ENCODE measurements at places on chromosomes 4 and X.

DNA sequence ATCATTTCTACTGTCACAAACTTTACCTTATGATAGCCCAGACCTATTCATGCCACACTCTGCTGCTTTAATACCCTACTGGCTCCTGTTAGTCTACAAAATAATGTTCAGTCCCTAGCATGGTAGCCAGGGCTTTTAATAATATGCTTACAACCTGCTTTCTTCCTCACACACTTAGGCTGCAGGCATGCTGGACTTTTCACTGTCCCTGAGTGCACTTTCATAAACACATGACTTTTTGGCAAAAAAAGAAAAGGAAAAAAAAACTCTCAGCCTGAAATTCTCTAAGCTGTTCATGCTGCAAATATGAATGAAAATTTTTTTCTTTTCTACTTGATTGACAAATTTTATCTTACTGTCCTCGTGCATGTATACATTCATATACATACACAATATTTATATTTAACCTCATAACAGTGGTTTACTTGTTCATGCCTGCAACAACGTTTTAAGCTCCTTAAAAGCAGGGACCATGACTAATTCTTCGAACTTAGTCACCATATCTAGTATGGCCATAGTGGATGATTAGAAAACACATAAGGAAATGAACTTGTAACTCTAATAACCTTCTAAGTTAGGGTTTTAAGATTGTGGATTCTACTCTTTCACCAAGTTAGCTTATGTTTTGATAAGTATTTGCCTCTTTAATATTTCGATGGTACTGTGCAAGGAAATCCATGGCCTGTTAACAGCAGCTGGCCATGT is 229.5 kb downstream of the SPCS3 start:
- DNase-seq: no peak

- DNase-seq: peak; percentile 18
These were observed 581 bp downstream of the DNAJB14 start for GRCh38 chr4:99945718-99946355.

- DNase-seq: peak; percentile 0
These were observed 2143.2 kb upstream of the TENM3 start for GRCh38 chr4:180099957-180100356.

DNA sequence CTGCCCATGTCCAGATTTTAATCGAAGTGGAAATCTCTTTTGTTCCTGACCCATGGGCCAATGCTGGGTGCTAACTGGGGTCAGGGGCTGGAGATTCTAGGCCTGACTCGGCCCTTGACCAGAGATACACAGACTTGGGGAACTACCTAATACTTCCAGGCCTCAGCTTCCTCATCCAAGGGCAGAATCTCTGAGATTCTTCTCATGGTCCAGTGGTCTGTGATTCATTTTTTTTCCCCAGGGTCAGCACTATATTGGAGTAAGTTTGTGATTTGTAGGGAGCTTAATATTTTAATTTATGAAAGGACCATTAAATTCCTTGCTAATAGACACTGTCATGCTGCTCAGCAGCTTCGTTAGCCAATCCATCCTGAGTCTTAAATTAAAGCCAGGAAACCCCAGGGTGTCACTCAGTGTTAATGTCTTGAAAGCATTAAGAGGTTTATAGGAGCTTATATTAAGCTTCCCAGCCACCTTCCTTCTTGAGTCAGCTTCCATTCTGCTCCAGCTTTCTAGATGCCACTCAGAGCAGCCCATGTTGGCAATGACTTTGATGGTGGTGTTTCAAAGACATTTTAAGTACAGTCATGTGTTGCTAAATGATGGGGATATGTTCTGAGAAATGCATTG is 27.0 kb upstream of the PROM1 start:
- DNase-seq: no peak

- DNase-seq: no peak
These were observed 122.5 kb upstream of the DDIT4L start for GRCh38 chr4:100312615-100313350.

DNA sequence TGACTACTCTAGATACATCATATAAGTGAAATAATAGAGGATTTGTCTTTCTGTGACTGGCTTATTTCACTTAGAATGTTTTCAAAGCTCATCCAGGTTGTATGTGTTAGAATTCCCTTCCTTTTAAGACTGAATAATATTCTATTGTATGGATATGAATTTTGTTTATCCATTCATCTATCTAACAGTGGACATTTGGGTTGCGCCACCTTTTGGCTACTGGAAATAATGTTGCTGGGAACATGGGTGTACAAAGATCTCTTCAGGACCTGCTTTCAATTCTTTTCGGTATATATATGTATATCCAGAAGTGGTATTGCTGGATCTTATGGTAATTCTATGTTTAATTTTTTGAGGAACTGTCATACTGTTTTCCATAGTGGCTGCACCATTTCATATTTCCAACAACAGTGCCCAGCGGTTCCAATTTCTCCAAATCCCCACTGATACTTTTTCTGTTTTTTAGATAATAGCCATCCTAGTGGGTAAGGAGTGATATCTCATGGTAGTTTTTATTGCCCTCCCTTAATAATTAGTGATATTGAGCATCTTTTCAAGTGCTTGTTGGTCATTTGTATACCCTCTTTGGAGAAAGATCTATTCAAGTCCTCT is 3.4 kb upstream of the SCD5 start:
- DNase-seq: no peak

GRCh38 chrX:136710325-136710951 is 62.5 kb downstream of the CD40LG start:
- no peak for DNase-seq

- DNase-seq: no peak
These were observed 227.7 kb upstream of the TTC29 start for GRCh38 chr4:147173322-147173721.

- DNase-seq: no peak
These were observed 201.7 kb downstream of the TBCK start for GRCh38 chr4:106114270-106114669.

DNA sequence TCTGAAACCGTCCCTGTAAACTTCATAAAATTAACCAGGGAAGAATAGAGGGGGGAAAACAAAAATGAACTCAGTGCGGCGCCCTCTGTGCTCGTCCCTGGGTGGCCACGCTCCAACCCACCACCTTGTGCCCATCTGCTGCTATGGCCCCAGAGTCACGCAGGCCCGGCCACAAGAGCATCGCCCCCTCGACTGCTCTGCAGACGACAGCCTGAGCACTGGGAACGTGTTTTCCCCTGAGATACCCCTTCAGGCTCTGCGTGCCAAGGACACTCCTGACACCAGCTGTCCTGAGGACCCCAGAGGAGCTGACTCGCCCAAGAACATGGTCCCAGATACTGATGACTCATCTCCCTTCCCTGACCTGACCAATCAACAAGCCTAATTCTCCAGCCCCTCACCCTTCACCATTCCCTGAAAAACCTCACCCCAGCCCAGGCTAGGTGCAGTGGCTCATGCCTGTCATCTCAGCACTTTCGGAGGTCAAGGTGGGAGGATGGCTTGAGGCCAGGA is 64.1 kb upstream of the GPR78 start:
- DNase-seq: no peak

DNA sequence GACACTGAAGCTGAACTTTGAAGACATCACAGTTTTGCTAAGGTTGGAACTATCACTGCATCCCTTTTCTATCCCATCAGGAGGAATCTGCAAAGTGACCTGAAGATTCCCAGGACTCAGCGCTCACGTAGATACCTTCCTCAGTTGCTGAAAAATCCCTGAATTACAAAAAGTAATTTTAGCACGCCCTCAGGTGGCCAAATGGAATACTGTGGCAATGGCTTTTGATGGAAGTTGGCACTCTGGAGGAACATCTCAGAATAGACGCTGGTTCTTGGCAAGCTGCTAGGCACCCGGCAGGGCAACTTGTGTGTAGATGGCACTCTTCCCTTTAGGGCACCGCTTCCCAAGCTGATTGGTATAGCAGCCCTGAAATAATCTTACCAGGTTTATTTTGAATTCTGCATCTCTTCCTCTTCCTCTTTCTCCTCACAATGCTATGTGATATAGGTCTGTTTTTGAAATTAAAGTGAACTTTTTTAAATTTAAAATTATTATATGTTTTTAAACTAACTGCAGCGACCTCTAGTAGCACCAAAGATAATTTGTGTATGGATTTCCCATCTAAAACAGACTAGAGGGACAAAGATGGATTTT is 16.3 kb upstream of the ESX1 start:
- peak; percentile 17 for DNase-seq

DNA sequence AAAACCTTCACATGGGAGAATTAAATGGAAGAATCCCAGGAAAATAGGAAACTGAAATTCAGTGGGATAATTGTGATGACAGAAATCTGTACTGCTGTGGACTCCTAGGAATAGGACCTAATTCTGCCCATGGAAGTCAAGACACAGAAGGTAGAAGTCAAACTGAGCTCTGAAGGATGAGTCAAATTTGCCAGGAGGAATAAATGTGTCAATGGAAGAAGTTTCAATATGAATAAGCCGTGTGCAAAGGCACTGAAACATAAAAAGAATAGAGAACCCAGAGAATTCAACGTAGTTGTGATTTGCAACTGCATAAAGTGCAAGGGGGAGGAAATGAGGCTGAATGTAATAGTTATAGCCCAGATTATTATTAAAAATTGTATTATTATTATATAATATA is 11.6 kb downstream of the ENAM start:
- DNase-seq: no peak

DNA sequence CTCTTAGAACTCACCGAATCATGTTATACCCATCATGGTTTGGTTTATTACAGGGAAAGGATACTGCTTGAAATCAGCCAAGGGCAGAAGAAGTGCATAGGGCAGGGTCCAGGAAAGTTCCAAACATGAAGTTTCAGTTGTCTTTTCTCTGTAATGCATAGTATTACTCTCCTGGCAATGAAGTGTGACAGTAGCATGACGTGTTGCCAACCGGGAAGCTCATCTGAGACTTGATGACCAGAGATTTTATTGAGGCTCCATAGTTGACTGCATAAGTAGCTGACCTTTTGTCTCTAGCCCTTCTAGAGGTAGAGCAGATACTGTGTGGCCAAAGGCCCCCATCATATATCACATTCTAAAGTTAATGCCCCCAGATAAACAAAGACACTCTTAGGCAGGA is 72.1 kb downstream of the BEND4 start:
- no peak for DNase-seq

- DNase-seq: no peak
These were observed 64.3 kb downstream of the METTL14 start for GRCh38 chr4:118749347-118749988.

DNA sequence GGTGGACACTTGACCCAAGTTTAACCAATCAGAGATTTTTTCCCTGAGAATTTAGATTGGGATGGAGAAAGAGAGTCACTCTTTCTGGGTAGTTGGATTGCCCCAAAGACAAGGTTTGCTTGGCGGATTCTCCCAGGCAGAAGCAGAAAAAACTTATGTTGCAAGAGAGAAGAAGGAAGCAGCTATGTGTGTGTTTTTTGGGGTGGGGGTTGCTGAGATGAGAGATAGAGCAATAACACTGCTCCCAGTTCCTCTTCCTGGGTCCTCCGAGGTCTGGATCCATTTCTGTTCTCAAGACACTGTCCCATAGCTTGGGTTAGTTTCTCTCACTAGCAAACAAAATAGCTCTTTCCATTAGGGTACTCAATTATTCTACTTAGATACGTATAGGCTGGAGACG is 222.1 kb downstream of the STIM2 start:
- no peak for DNase-seq

GRCh38 chr4:99759988-99760387 is 56.6 kb upstream of the DAPP1 start:
- no peak for DNase-seq

- DNase-seq: no peak
These were observed 224.9 kb upstream of the FAT1 start for GRCh38 chr4:186948361-186949242.

DNA sequence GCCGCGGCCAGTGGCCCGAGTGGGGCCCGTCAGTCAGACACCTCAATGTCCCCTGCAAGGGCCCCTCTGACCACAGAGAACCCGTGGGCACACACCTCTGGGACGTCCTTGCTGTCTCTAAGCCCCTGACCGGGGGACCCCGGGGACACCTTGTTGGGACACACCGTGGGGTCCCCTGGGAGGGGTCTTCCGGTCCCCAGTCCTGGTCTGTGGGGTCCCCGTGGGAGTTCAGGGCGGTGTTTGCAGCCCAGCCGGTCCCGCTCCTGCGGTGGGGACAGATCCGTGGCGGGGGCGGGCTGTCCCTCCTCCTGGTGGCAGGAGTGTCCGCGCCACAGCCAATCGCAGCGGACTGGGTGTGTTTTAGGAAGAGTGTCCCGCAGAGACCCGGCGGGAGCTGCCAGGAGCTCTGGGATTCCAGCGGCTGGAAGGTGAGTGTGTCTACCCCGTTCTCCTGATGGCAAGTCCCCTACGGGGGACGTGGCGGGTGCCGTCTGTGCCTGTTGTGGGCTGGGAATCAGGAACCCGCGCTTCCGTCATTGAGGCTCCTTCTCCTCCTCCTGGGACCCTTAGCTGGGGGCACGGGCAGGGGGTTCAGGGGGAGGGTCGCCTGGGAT is 5.1 kb upstream of the PLCXD1 start:
- DNase-seq: no peak

DNA sequence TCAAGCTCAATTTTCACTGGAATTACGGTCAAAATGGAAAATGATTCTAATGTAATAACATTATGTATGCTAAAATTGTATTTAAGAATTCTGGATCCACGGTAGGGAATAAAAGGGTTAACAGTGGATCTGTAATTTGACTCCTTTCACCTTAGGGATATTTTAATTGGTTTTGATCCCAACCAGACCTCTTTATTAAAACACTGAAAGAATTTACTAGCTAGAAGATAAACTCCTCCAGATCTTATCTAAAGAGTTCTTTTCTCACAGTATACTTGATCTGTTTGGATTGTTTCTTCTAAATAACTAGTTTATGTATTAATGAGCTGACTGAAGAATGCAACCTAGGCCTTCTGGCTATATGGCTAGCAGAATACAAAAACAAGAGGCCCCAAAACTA is 118.4 kb downstream of the DDX53 start:
- DNase-seq: no peak

DNA sequence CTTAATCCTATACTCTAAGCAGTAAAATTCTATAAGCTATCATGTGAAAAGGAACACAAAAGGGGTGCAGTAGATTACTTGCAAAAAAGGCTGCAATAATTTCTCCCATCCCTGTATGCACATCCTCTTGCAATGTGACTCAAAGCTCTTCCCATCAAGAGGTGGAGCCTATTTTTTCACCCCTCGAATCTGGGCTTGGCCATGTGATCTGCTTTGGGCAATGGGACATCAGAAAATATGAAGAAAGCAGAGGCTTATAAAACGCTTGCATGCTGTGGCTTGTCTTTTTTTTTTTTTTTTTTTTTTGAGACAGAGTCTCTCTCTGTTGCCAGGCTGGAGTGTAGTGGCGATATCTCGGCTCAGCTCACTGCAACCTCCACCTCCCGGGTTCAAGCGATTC is 33.0 kb downstream of the GEMIN8 start:
- peak; percentile 46 for DNase-seq

- DNase-seq: no peak
These were observed 56.2 kb upstream of the ANKRD50 start for GRCh38 chr4:124768596-124769365.

GRCh38 chr4:111449657-111450056 is 695.6 kb upstream of the FAM241A start:
- no peak for DNase-seq

DNA sequence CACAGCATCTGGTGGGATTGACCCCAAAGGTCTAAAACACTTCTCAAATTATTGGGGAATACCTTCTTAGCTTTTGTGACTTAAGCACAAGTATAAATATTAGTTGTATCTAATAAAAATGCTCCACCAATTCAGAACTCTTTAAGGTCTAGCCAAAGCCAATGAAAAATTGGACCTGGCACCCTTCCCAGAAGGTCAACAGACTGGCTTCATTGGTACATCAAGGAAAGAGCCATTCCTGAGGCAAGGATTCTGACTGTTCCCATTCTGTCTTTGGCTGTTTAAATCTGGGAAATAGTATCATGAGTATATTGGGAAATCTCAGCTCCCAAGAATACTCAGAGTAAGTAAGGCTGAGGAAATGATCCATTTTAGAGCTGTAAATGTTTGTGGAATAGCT is 153.0 kb upstream of the TRPC5 start:
- DNase-seq: no peak
